Stimulated activated CD4-positive, alpha-beta T cell treated with anti-CD3 and anti-CD28 coated beads, TNF-alpha, amount 100 ng/mL, for 24 hours (primary cell): ENCODE measurements at places on chromosomes 2 and 18.

- no peak for DNase-seq
Observed at GRCh38 chr2:173986805-173987204, 21.6 kb upstream of the SP3 start.

GRCh38 chr2:95296011-95296410 lies 1.1 kb upstream of the KCNIP3 start:
- DNase-seq = no peak

- no peak for DNase-seq
Observed at GRCh38 chr2:238963161-238963970, 115.5 kb downstream of the TWIST2 start.

DNA sequence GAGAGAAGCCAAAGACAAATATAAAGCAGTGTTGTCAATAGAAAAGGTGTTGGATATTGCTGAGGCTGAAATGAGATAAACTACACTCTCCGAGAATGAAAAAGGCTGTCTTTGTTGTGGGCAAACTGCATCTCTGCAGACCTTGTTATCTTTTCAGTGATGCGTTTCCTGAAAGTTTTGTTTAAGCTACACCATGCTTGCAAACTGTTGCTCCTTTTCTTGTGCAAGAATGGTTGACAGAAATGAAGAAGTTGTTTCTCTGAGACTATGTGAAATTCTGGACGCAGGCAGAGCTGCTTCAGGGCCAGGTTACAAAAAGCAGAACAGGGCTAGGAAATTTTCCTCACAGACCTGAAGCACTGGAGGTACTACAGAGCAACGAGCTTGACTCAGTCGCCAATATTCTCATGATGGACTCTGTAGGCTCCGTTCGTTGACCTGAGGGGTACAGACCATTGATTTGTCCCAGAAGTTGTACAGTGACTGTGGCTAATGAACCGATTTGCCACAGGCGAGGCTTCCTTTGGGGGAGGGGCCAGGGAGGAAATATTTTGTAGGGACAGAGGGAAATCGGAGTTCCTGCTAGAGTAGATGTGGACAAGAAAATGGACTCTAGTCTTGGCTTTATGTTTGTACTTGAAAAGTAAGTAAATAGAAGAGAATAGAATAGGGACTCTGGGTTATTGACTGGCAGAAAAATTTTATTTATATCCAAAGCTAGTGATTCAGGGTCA lies 3.5 kb upstream of the ATL2 start:
- DNase-seq = no peak

- no peak for DNase-seq
Observed at GRCh38 chr2:140585016-140585415, 1545.8 kb downstream of the LRP1B start.

DNA sequence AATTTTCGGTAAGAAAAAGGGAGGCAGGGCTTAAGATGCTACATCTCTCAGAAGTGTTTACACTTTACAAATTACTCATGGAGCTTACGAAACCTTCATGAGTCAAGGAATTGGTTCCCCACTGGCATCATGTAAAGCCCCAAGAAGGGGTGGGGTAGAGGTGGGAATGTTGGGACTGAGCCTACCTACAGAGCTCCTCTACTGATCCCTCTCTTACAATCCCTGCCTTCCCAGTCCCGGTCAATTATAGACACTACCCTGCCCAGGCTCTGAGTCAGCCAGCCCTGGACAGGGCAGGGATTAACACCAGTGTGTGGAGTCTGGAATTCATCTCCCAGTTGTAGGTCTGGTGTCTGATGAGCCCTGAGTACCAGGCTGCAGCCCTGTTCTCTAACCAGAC lies 248.9 kb downstream of the PAX3 start:
- no peak for DNase-seq

- DNase-seq = no peak
Observed at GRCh38 chr2:3613524-3613905, 18.6 kb downstream of the COLEC11 start.

GRCh38 chr2:20822535-20823490 lies at the start of gene LDAH:
TSS of gene LDAH (minus strand) at chr2:20823101. CDS start at chr2:20801463, 21,638 bp downstream.
- DNase-seq = peak; percentile 77

DNA sequence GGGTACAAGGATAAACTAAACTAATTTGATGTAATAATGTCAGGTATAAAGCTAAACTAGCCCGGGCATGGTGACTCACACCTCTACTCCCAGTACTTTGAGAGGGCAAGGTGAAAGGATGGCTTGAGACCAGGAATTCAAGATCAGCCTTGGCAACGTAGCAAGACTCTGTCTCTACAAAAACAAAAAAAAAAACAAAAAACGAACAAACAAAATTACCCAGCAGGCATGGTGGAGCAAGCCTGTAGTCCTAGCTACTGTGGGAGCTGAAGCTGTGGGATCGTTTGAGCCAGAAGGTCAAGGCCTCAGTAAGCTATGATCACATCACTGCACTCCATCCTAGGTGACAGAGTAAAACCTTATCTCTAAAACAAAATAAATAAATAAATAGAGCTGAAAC lies 131.8 kb upstream of the KYNU start:
- no peak for DNase-seq

GRCh38 chr2:184610891-184611290 lies 12.6 kb downstream of the ZNF804A start:
- no peak for DNase-seq

- DNase-seq = no peak
Observed at GRCh38 chr2:12720278-12720620, 3.5 kb downstream of the TRIB2 start.

GRCh38 chr18:9608728-9609127 lies 5.6 kb downstream of the PPP4R1 start:
- no peak for DNase-seq

GRCh38 chr2:150063931-150064548 lies 423.4 kb downstream of the RND3 start:
- DNase-seq = no peak

- no peak for DNase-seq
Observed at GRCh38 chr18:33673689-33674088, 95.7 kb downstream of the ASXL3 start.

GRCh38 chr2:233656443-233656842 lies 15.3 kb upstream of the UGT1A9 start:
- no peak for DNase-seq

DNA sequence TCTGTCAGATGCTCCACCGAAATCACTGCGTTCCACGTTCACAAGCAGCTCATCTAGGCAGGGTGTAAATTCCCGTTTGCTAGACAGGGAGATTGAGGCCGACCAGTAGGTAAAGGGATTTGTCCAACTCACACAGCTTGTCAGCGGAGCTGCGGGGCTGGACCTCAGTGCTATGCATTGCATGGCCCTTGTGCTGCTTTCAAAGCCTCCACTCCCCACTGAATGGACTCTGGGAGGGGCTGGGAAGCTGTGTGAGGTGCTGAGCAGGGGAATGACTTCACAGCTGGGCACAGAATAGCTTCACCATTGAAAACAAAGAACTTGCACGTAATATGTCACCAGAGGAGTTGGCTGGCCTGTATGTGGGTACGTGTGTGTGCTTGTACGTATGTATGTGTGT lies 21.4 kb downstream of the CELF4 start:
- no peak for DNase-seq

GRCh38 chr2:106536490-106536889 lies 49.3 kb downstream of the CD8B2 start:
- DNase-seq = no peak

DNA sequence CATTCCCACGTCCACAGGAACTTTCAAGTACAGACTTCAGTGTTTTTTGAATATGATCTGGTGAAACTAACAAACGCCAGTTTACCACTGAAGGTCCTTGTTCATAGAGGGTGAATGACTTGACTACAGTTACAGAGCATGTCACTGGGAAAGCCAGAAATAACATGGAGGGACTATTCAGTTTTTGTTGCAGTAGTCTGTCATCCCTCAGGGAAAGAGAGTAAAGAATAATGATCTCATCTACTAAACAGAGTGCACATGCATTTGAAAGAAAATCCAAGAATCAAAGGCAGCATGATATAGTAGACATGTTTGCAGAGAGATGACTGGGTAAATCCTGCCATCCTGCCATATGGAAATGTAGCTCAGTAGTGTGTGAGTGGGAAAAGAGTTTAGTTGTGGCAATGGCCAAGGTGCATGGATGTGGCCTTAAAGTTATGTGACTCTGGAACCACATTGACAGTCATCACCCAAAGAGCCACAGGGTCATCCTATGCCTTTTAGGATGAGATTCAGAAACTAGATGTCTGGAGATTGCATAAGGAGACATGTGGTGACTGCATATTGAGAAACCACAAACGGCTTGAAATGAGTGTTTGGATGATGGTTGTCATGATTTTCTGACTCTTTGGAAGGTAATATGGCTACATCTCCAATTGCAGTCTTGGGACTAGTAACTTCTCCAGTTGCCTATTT lies 125.3 kb upstream of the ZEB2 start:
- no peak for DNase-seq

DNA sequence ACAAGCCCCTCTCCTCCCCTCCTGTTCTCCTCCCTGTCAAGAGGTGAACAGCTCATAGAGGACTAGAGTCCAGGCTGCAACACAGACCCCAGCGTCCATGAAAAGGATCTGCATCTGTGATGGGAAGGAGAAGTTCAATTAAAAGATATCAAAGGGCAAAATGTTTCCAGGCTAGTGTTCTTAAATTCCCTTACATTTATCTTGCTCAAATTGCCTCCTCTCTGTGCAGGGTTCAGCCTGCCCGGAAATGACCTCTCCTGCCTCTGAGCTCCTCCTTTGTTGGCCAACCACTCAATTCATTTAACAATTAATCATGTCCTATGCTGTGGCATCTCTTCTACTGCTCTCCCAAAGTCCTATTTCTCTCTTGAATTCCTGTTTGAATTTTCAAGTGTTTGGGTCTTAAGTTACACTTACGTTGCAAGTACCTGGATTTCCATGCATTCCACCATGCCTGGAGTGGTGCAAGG lies 105.3 kb downstream of the TSN start:
- no peak for DNase-seq

DNA sequence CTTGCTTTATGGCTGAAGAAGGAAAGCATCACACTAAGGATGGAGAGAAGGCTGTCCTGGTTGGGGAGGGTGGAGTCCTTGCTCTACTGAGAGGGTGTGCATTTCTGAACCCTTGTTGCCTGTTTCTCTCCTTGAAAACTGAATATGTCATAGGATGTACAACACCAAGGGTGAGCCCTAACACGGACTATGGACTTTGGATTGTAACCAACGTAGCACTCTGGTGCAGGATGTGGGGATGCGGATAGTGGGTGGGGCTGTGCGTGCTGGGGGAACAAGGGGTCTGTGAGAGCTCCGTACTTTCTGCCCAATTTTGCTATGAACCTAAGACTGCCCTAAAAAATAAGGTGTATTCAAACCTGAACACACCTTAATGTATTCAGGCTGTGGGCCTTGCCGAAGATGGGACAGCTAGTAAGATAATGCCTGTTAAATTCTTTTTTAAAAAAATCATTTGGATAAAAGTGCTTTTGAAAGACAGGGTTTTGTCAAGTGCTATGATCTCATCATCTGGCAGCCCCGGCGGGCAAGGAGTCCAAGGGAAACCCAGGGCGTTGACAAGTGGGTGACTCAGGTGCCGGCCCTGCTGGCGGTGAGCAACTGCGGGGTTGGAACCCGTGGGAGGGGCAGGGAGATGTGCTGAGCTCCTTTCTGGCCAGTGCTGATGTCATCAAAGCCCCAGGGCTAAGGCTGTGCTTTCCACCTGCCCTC lies 54.0 kb downstream of the GATA6 start:
- DNase-seq = no peak

DNA sequence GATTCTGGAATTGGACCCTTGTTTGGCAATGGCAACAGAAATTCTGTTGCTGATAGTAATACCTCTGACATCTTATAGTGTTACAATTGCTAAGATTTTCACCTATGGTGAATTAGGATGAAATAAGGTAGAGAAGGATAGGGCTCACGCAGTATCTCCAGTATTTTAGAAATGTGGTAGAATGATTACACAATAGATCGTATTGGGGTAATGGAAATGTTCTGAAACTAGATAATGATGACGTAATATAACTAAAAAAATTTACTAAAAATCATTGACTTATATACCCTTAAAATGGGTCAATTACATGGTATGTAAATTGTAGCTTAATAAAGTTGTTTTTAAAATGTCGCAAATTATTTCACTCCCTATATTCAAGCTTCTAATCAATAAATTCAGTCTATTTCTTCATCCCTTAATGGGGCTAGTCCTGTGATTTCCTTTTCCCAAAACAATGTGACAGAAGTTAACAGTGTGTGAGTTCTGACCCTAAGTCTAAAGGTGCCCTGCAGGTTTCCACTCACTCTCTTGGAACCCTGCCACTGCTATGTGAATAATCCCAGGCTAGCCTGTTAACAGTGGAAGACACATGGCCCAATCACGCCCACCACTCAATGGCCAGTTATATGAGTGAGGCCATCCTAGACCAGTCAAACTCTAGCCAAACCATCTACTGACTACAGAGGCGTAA lies 31.2 kb downstream of the USP37 start:
- DNase-seq = no peak

GRCh38 chr2:238787501-238787900 lies 60.4 kb upstream of the TWIST2 start:
- no peak for DNase-seq

- no peak for DNase-seq
Observed at GRCh38 chr2:63053889-63054602, 3.4 kb downstream of the OTX1 start.

GRCh38 chr2:160703648-160704585 lies 210.3 kb upstream of the RBMS1 start:
- DNase-seq = no peak

- no peak for DNase-seq
Observed at GRCh38 chr18:8008033-8008432, 440.9 kb downstream of the PTPRM start.

- DNase-seq = no peak
Observed at GRCh38 chr18:39624961-39625360, 2059.4 kb upstream of the CELF4 start.

GRCh38 chr2:109522063-109522374 lies 91.7 kb downstream of the SEPTIN10 start:
- DNase-seq = no peak

GRCh38 chr18:73119574-73119973 lies 251.8 kb upstream of the NETO1 start:
- no peak for DNase-seq

DNA sequence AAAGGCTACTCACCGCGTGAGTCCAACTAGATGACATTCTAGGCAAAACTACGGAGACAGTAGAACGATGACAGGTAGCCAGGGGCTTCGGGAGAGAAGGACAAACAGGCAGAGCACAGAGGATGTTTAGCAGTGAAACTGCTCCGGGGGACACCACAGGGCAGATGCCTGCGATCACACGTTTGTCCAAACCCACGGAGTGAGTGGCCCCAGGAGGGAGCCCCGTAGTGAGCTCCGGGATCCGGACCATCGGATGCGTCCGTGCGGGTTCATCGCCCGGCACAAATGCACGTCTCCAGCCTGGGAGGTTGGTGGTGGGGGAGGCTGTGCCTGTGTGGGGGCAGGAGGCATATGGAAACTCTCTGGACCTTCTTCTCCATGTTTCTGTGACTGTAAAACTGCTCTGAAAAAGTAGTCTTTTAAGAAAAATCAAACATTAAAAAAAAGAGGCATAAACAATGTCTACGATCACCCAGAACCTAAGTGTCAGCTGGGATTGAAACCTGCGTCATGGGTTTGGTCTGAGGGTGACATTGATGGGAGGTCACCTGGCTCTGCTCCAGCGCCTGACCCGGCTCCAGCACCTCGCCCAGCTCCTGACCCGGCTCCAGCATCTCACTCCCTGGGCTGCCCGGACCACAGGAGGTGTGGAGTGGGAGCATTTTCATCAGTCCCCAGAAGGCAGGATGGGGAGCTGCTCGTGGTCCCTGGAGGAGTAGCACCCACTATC lies 83.0 kb upstream of the CTDP1 start:
- no peak for DNase-seq

- DNase-seq = peak; percentile 20
Observed at GRCh38 chr2:29322011-29322410, 206.8 kb downstream of the CLIP4 start.
